Occipital lobe (tissue), 3 donors: ENCODE measurements at places on chromosomes 6 and 20. TPM values are rescaled to one million over a fixed set of nuclear protein-coding genes. Genes with fewer than 3 reads are reported as not detected.

DNA sequence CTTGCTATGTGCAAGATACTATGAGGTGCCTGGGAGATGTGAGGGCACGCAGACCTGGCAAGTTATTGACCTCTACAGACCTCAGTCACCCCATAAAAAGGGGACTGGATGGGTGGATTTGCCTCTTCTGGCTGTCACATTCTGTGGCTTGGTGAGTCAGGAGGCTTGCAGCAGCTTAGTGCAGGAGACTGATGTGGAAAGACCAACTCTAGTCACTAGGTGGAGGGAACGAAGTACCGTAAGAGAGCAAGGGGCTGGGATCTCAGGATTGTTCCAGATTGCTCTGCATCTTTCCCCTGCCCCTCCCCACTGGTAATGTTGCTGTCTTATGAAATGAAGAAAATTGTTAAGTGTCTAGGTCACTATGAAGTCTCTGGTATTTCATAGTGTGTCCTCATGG, 3.3 kb downstream of the MAPRE1 start:
- no peak for DNase-seq

- no peak for DNase-seq
Observed at GRCh38 chr6:157597461-157598312, 216.7 kb downstream of the ZDHHC14 start.

GRCh38 chr6:44618371-44618770, 230.9 kb downstream of the CDC5L start:
- no peak for DNase-seq

Gene PCK1
- total RNA-seq, result 0.31 TPM

GRCh38 chr20:58870293-58871014, 17.9 kb downstream of the GNAS start:
- DNase-seq, result peak; percentile 34

- DNase-seq, result no peak
Observed at GRCh38 chr6:37920667-37921066, 101.1 kb downstream of the ZFAND3 start.

DNA sequence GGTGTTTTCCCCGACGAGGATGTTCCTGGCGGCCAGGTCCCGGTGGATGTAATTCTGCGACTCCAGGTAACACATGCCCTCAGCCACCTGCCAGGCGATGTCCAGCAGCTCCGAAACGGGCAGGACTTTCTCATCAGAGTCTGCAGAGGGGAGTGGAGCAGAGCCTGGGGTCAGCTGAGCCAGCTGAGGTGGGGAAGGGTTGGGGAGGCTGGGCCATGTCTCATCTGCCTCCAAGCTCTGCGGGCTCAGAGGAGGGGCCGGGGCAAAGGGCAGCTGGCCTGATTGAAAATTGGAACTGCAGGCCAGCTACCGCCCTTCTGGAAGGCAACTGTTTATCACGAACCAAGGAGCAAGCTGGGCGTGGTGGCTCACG, 6.4 kb downstream of the PTK6 start:
- DNase-seq, result no peak

Gene HDDC2
- total RNA-seq, result 22.9 TPM

GRCh38 chr6:131014080-131014776, 48.8 kb downstream of the EPB41L2 start:
- DNase-seq, result no peak

Gene HLA-DMA
- total RNA-seq, result 0.94 TPM

Gene MOG
- not detected for total RNA-seq
